ENCODE measurements at places on chromosomes 16 and 17.

DNA sequence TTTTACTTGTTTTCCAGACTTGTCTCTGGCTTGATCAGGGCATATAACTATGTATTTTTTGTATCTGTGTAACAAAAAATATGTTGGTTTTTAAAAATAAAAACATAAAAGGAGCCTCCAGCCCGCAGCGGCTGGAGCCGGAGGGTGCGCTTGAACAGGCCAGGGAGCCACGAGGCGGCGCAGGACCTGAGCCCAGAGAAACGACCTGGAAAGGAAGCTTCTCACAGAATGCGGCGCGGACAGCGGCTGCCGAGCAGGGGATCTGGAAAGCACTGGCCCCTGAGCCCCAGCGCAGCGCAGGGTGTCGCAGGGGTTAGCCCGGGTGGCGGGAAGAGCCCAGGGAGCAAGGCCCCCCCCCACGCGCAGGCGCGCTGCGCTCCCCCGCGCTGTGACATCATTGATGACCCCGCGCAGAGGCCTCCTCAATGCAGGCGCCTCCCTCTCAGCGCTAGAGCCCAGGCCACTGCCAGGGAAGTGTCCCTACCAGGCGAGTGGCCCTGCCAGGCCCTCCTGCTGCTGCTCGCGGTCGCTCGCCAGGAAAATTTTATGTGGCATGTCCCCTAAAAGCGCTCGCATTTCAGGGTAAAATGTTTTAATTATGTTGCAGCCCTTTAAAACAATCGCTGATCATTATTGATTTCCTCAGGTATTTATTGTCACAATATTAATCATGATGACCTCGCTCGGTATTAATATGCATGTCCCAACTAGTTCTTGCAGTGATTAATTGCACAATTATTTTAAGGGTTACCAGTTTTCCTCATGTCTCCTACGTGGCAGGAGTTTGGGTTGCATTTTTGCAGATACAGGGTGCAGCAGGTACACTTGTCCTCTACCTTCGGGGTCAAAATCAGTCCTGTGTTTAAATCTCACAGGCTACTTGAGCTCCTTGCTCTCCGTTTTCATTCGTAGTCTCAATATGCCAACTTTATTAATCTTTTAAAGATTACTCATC, 134.2 kb downstream of the USP22 start:
- DNase-seq, result peak; percentile 76

DNA sequence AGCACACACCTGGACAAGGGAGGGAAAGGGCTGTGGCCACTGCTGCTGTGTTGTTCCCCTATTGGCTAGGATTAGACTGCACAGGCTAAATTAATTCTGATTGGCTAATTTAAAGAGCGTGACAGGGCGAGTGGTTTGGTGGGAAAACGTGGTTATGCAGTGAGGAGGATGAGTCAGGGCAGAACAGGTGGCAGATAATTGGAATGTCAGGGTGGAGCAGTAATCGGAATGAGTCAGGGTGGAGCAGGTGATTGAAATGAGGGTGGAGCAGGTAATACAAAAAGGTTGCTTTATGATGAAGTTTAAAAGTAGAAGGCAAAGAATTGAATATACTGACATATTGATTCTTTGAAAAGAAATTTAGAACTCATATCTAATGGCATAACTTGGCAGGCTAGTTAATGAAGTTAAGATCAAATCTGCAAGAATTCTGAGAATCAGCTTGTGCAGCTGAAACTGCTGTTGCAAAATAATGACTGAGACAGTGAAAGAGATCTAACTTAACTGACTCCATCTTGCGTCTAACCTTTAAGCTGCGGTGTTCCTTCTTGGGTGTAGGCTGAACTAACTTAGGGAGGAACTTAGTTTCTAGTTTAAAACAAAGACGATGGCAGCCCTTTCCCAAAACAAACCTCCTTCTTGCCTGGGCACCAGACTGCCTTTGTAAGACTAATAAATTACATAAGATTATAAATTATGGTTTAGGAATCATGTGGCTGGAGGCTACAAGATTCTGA, 174.3 kb downstream of the UTP18 start:
- DNase-seq, result no peak

DNA sequence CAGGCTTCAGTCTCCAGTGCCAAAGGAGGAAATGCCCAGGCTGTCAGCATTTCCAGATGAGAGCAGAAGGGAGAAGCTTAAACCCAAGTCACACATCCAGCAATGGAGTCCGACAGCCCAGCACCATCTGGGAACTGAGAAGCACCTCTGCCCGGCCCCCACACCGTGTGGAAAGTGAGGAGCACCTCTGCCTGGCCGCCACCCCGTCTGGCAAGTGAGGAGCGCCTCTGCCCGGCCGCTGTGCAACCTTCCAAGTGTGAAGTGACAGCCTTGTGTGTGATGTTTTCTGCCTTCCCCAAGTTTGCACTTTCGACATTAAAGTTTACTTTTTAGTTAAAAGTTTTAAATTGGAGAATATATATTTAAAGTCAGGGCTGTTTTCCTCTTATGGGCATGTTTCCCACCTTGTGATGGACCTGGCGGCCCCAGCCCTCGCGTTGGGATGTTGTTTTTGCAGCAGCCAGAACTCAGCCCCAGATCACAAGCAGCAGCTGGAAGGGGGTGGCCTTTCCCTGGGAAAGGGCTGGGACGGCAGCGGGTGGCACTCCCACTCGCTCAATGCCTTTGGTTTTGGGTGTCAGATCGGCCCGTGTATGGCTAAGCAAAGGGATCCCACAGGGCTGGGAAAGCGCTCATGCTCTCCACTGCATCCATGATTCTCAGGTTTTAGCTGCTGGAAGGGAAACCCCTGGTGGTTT, 7.2 kb downstream of the CCDC137 start:
- no peak for DNase-seq

DNA sequence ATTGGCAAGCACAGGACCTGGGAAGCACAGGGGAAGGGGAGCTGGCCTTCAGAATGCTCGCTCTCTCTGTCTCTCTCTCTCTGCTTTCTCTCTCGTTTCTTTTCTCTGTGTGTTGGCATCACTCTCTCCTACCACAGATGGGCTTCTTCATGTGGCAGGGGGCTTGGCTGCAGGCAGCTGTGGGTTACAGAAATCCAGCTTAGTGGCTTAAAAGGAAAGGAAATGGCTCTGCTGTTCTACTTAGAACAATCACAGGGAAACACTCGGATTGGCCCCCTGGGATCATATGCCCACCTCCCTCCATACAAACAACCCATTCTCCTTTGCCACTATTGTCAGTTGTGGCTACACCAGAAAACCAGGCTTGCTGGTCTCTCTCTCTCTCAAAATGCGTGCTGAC, 20.4 kb downstream of the TBX2 start:
- DNase-seq, result no peak

DNA sequence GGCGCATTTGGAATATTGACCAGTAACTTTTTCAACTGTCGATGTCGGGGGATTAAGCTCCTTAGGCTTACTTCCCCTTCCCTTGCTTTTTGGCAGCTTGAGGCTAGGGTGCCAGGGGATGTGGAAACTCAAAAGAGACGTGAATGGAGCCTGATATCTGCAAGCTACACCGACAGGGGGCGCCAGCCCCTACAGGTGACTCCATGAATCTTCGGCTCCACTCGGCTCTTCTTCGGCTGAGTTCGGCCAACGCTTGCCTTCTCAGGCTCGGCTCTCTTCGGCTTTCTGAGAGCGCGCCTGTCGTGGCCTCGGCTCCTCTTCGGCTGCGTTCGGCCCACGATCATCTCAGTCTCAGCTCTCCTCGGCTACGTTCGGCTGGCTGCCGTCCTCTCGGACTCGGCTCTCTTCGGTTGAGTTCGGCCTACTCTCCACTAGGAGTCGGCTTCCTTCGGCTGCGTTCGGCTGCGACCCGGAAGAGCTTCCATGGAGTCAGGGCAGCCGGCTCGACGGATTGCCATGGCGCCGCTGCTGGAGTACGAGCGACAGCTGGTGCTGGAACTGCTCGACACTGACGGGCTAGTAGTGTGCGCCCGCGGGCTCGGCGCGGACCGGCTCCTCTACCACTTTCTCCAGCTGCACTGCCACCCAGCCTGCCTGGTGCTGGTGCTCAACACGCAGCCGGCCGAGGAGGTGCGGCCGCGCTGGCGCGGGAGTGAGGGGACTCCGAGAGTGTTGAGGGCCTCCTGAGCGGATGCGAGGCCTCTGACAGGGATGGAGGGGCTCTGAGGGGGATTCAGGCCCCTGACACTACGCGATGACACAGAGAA, at the start of gene ERCC4:
Gene ERCC4, plus strand, starts transcription at position 472 of the 827 bp plus-strand sequence. Its CDS starts 12 bp downstream, at position 484.
- DNase-seq, result peak; percentile 99

DNA sequence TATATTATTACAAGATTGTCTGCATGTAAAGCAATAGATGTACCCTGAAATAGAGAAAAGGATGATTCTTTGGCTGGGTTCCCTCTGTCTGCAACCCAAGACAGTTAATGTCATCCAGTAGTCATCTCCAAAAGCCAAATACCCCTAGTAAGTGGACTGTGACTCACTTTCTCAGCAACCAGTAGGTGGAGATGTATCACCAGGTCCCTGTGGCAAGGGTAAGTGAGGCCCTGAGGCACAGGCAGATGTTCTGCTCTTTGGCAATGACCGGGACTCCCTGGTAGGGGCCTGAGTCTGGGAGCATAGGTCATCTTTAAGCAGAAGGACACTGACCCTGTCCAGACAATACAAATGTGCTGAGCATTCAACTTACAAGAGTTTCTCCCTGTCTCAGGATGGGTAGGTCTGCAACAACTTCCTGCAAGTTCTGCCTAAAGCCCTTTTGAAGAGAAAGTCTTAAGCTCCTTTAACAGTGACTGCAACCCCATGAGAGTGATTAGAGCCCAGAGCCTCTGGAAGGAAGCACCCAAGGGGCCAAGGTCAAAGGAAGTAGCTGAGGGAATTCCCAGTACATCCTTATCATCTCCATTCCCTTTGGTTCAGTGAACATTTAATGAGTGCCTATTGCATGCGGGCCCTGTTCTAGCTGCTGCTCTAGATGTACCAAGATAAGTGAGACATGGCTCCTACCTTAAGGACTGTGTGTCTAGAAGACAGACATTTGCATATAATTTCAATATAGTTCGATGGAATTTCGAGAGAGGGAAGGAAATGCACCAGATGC, 31.9 kb downstream of the PMP22 start:
- peak; percentile 49 for DNase-seq

DNA sequence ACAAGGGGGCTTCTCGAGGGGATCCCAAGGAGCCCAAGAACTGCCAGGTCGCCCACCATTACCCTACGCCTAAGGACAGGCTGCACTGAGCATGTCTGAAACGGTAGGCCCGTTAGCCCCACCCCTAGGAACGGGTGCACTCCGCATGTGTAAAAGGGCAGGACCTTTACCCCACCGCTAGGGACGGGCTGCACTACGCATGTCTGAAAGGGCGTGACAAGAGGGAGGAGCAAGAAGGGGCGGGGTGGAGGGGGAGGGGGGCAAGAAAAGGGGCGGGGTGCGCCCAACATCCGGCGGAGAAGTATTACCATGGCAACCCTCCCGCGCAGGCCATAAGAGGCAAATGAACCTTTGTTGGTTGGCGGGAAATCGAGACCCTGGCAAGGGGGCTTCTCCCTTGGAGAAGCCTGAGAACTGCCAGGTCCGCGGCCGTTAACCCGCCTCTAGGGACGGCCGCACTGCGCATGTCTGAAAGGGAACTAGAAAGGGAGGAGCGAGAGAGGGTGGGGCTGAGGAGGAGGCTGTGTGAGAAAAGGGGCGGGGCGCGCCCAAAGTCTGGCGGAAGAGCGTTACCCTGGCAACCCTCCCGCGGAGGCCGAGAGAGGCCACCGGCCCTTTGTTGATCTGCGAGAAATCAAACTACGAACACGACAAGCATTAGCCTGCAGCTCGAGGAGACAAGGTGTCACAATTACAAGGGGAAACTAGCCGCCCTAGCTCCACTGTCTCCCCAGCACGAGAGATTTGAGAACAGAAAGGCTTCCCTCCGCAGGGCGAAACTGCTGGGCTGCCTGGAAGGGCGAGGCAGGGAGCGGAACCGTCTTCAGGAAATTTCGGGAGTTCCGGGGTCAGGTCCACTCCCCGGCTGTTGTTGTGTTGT, 2046.8 kb downstream of the TP53TG3F start:
- no peak for DNase-seq

- DNase-seq, result peak; percentile 59
These were observed 55.5 kb downstream of the GRIN2A start for GRCh38 chr16:10126686-10127085.

- no peak for DNase-seq
These were observed 482 bp downstream of the DCTPP1 start for GRCh38 chr16:30429418-30429677.

- DNase-seq, result no peak
These were observed 208.7 kb downstream of the KCNJ2 start for GRCh38 chr17:70378076-70378475.

GRCh38 chr17:77696721-77697460, 261.6 kb upstream of the TNRC6C start:
- DNase-seq, result no peak

DNA sequence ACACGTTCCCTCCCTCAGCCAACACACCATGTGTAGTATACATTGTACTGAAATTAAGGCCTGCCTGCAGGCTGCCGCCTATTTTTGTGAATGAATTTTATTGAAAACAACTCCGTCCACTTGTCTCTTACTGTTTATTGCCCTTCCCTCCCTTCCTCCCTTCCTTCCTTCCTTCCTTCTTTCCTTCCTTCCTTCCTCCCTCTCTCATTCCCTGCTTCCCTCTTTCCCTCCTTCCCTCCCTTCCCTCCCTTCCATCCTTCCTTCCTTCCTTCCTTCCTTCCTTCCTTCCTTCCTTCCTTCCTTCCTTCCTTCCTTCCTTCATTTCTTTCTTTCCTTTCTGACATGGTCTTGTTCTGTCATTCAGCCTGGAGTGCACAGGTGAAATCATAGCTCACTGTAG, 2.3 kb downstream of the ITGAM start:
- no peak for DNase-seq

DNA sequence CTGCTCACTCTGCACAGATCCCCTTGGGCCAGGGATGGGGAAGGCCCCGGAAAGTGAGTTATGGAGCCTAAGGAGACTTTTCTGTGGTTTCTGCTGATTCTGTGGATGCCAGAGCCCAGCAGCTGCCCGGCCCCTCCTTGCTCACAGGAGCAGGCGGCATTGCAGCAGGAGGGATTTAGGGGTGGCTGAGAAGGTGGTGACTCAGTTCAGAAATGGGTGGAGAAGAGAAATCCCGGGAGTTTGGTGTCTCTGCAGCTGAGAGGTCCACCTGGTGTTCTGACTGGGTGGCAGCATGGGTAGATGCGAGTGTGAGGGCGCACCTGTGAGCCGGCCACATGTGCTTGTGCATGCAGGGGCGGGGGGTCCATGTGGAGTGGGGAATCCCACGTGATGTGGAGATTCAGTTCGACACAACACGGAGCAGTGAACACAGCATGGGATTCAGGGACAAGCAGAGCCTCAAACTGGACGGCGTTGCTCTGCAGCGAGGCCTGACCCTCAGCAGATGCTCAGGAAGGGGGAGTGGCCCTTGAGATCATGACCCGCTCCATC, 16.0 kb upstream of the SPPL2C start:
- no peak for DNase-seq

- no peak for DNase-seq
These were observed 55.0 kb downstream of the PDPK1 start for GRCh38 chr16:2592786-2593185.

All from fibroblast of skin of right quadriceps (primary cell).